ENCODE measurements at places on chromosomes 2 and 18.

DNA sequence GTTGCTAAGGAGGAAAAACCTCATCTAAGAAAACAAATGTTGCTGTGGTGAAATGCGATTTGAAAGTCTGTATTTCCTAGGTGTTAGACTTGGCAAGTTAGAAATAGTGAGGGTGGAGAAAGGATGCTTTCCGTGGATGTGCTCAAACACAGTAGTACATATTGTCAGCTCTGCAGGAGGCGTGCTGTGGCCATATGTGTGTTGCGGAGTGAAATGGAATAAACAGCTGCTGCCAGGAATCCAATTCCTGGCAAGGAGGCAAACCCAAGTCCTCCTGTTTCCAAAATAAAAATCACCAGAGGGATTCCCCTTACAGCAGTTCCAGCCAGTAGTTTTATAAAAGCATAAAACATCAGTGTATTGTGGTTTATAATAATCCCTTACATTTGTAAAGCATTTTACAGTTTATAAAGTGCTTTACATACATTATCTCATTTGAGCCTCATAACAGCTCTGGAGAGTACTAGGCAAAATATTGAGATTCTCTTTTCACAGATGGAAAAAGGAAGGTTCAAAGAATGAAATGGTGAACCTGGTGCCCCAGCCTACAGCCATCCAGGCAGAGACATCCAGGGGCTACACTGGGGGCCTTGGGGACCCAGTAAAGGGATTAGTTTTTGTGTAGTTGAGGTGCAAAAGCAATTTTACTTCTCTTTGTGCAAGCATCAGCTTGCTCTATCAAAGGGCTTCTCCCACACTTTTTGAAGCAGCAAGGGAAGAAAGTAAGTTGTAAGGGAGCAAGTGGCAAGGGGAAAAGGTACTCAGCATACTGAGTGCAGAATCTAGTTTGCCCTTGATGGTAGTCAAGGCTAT lies 206.0 kb downstream of the AGPS start:
- no peak for DNase-seq

- no peak for DNase-seq
Measured at GRCh38 chr2:211722928-211723327, 815.7 kb downstream of the ERBB4 start.

DNA sequence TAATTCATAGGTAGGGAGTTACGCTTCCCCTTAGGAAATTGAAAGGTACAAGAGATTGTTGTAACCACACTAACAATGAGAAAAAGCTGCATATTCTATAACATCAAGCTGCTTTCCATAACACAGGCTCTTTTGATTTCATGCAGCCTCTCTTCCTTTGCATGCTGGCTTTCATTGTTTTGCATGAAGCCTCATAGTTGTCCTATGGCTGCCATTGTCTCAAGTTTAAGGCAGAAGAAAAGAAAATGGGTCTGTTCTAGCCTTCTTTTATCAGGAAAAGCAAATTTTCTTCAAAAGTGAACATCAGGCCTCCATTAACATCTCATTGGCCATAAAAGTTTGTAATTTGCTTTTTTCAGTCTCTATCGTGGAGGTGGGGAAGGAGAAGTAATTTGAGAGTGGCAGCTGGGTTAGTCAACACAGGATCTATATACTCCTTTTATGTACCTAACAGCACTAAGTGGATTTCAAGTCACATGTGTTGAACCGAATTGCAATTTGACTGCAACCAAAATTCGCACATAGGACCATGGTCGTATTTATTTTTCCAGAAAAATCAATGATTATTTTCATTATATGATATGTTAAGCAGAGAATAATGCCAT lies 248.5 kb upstream of the RND3 start:
- no peak for DNase-seq

DNA sequence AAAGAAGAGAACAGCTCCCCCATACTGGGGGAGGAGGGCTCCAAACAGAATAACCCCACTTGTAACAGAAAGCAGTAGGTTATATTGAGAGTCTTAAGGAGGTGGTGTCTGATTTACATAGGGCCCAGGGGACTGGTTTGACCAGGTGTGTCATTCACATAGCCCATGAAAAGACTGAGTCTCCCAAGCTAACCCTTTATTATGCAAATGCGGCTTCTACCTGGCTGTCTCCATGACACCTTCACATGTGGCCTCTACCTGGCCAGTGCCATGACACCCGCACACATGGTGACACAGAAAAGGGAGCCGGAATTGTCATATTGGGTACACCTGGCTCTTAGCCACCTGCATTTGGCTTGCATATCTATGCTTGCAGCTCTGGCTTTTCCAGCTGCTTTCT lies 1057.2 kb upstream of the PIK3C3 start:
- DNase-seq = no peak

GRCh38 chr2:147607379-147607778 lies 237.4 kb upstream of the ACVR2A start:
- DNase-seq = no peak

DNA sequence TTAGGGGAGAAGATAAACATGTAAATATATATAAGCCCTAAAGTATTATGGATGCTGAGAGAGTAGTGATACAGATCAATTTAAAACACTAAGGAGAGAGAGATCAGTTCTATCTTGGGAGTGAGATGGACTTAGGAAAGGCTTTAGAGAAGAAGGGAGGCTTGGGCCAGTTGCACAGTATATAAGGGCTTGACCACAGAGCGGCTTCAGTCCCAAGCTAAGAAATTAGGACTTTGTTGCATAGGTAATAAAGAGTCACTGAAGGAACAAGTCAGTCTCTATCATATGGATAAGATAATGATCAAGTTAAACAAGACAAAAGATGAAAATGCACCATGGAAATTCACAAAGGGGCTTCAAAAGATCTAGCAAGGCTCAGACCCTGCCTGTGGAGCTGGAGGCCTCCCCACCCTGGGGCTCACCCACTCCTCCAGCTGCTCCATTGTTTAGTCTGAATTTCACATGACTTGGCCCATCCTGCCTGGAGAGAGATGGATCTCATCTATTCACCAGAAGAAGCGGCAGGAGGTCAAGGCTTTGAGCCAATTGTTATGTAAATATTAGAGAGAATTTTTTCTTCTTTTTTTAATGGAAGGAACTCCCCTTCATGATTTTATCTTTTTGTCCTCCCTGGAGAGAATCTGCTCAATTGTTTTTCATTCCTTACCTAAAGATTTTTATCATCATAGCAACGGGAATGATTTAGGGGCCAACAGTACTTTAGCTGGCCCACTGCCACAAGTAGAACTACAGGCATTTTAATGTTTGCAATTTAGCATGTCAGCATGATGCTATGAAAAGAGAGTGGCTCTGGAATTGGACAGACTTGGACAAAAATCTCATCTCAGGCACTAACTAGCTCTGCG lies 44.0 kb downstream of the GYPC start:
- DNase-seq = no peak

DNA sequence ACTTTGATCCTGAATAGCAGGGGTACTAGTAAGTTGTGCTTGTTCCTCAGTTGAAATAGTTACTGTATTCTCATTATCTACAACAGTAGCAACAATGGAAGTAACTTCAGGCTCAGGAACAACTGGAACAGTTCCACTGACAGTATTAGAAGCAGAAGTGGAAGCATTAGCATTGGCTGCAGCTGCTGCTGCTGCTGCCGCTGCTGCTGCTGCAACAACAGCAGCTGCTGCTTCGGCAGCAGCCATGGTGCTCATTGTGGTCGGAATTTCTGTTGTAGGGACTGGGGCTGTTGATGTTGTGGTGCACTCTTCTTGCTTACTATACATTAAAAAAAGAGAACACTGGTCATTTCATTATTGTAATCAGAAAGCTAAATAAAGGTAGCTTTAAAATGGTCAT lies 40.8 kb downstream of the PRPF40A start:
- DNase-seq = no peak

GRCh38 chr18:29259838-29260237 lies 1082.9 kb upstream of the CDH2 start:
- no peak for DNase-seq

DNA sequence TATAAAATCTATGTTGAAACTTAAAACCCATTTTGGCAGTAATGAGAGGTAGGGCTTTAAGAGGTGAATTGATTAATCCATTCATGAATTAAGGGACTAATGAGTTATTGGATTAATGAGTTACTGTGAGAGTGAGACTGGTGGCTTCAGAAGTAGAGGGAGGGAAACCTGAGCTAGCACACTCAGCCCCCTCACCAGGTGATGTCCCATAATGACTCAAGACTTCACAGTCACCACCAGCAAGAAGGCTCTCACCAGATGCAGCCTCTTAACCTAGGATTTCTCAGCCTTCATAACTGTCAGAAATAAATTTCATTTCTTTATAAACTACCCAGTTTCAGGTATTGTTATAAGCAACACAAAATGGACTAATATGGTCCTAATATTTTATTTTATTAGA lies 621.7 kb upstream of the ACVR2A start:
- DNase-seq = no peak

DNA sequence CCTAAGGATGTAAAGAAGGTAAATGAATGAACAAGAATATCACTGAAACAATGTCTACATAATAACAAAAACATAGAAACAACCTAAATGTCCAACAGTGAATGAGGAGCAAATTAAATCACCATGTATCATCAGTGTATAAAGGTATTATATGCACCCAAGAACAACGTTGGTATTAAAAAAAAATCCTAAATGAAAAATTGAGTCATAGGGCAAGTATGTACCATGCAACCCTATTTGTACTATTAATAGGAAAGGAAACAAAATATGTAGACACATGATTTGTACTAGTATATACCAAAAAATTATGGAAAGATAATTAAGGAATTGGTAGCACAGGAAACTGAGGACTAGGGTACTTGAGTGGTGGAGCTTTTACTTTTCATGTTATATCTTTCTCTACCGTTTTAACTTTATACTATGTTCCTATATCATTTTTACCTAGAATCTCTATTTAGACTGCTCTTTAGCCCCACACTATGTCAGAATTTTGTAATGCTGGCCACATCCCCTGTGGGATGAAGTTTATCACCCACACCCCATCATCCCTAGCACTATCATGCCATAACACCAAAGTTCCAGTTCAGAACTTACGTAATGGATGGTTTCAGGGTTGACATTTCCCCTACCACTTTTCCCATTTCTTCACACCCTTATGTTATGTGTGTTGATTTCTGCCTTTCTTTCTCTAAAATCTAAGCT lies 25.6 kb downstream of the IKZF2 start:
- DNase-seq = no peak

GRCh38 chr2:9264301-9264700 lies 57.7 kb downstream of the ASAP2 start:
- DNase-seq = no peak

GRCh38 chr2:29920631-29921559 lies 491 bp downstream of the ALK start:
- no peak for DNase-seq

DNA sequence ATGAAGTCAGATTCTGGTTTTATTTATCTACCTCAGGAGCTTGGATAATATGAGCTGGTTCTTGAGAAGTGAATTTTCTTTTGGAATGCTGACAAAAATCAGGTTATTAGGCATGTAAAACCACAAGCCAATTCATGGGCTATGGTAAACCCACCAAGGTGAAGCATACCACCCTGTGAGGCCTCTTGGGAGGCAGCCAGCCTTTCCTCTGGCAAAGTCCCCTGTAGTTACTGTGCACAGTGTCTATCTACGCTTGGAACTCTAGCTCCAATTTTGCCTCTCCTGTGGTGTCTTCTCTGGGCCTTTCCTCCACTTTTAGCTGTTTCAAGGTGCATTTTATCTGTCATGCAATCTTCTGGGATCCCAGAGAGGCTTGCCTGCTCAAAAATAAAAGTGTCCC lies 242.7 kb upstream of the ZSWIM2 start:
- no peak for DNase-seq

GRCh38 chr18:63708650-63709049 lies 5.9 kb downstream of the SERPINB11 start:
- DNase-seq = no peak

DNA sequence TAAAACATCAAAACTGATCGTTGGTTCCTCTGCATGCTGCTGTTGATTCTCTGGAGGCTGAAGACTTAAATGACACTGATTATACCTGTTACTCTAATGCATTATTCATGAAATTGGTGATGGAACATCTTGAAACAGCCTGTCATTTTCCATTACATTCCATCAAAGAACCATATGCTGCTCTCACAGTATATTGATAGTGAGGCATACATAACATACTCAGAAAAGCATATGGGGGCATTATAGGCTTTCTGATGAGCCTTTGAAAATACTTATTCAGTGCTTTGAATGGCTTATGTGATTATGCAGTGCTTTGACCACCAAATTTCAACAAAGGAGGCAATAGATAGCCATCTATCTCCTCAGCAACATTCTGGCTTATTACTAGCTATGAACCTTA lies 392.1 kb downstream of the CDH19 start:
- DNase-seq = no peak

- no peak for DNase-seq
Measured at GRCh38 chr2:225841314-225841713, 441.8 kb downstream of the NYAP2 start.

GRCh38 chr2:127853671-127854070 lies 4.3 kb downstream of the POLR2D start:
- DNase-seq = no peak

- DNase-seq = no peak
Measured at GRCh38 chr2:99811544-99811943, 321.7 kb upstream of the REV1 start.

- DNase-seq = no peak
Measured at GRCh38 chr2:18987016-18987415, 371.4 kb downstream of the OSR1 start.

- no peak for DNase-seq
Measured at GRCh38 chr2:46461709-46462171, 17.6 kb upstream of the TMEM247 start.

DNA sequence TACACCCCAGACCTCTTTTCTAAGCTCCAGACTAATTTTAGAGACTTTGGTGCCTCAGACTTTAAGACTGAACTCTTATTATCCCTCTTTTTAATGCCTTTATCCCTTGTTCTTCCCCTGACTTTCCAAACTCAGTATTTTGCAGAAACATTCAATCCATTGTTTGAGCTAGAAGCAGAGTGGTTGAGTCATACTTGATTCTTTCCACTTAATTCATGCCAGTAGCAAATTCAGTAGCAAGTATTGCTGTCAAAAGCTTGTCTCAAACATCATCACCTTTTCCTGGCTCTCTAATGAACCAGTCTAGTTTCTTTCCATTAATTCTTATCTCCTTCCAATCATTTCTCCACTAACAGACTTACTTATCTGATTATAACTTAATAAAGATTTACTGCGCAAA lies 699.7 kb upstream of the ZNF804A start:
- DNase-seq = no peak

GRCh38 chr2:121273116-121273515 lies 11.9 kb downstream of the TFCP2L1 start:
- no peak for DNase-seq

DNA sequence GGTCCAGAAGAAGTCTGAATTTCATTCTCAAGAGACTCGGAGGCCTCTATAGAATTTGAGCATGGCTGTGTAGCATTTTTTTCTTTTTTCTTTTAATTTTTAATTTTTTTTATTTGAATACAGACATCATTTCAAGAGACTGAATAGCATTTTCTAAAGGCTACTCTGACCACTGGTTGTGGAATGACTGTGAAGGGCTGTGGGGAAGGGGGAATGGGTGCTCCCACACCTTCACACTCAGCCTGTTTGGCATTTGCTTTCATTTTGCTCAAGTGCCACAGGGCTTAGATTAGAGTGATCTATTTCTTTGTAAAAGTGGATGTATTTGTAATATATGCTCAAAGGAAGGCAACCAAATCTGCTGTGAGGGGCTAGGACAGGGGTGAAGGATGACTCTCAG lies 142.0 kb upstream of the SPOPL start:
- DNase-seq = no peak

Data from stimulated activated CD4-positive, alpha-beta T cell treated with anti-CD3 and anti-CD28 coated beads, Interleukin-12 subunit alpha, Interleukin-12 subunit beta, amount 100 ng/mL, for 48 hours (primary cell).